Glutamatergic neuron (in vitro differentiated cells): ENCODE measurements at places on chromosomes 3 and 15. TPM values are rescaled to one million over a fixed set of nuclear protein-coding genes. Genes with fewer than 3 reads are reported as not detected.
A peak's percentile ranks its signal among the peaks of the same experiment; 100 is the strongest.

DNA sequence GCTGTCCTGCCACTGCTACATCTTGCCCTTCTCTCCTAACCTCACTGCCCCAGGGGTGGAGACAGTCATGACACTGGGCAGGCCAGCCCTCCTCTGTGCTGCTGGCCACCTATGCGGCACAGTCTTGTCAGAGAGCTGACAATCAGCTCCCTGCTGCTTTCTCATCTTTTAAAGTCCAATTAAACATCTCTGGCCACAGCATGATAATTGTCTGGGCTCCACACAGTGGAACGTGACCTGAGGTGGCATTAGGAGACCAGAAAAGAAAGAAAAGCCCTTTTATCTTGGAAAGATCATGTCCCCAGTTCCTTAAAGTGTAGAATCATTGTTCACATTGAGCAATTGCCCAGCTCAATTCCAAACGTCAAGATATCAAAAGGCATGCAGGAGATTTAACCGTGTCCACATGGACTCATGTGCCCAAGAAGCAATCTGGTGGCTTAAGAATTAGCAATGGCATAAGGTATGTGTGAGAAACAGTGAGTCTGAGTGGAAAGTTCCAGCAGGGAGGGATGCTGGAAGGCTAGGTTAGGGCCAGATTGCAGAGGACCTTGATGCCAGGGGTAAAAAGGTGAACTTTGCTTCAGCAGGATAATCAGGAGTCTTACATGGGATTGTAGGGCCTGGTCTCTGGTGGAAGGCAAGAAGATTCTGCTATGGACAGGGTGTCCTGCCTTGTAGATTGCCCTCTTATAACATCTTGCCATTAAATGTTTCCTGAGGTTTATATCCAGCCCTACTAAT, 15.3 kb upstream of the CACNA1D start:
- no peak for DNase-seq

- no peak for DNase-seq
Observed at GRCh38 chr3:67288466-67289106, 290.5 kb downstream of the KBTBD8 start.

DNA sequence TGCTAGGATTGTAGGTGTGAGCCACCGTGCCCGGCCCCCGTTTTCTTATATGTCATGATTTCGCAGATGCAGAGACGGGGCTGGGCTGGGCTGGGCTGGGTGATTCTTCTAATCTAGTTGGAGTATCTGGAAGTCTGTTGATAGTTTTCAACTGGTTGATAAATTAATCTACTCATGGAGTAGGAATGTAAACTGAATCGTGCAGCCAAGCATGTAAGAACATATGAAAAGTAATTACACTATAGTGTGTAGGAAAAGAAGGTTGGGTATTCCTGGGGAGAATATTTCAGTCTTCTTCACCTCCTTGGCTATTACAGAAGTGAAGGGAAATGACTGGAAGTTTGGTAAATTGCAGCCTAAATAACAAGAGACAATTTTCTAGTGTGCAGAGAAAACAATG, 82.6 kb upstream of the MAGI1 start:
- no peak for DNase-seq

DNA sequence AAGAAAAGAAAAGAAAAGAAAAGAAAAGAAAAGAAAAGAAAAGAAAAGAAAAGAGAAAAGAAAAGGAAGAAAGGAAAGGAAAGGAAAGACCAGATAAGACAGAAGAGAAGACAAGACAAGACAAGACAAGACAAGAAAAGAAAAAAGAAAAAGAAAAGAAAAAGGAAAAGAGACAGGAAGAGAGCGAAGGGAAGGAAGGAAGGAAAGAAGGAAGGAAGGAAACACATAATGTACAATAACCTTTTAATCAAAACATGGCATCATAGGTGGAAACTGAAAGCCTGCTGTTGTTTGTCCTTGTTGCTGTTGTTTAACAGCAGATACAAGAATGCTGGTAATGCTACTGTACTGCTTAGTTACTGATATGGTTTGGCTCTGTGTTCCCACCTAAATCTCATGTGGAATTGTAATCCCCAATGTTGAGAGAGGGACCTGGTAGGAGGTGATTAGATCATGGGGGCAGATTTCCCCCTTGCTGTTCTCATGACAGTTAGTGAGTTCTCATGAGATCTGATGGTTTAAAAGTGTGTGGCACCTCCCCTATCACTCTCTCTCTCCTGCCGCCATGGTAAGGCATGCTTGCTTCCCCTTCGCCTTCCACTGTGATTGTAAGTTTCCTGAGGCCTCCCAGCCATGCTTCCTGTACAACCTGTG, 67.3 kb downstream of the MCF2L2 start:
- DNase-seq, result no peak

DNA sequence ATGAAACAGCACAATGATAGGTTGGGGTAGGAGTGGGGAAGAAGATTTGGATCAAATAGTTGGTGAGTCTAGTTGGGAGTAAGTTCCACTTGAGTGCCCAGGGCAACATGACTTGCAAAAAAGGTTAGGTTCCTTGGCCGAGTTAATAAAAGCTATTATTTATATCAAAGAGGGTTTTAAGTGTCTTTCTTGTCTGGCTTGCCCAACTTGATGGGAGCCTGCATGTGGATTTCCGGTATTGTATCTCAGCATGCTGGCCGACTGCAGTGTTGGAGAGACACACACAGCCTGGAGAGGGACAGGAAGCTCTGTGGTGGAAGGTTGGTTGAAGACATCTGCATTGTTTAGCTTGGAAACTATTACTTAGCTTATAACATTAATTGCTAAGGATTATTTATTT, 449.5 kb upstream of the TBL1XR1 start:
- DNase-seq, result no peak

GRCh38 chr3:58355179-58355578, 22.5 kb downstream of the PXK start:
- DNase-seq, result no peak

- DNase-seq, result peak; percentile 27
Observed at GRCh38 chr3:102471001-102471400, 36.2 kb downstream of the ZPLD1 start.

GOLGA8S gene
- total RNA-seq, result not detected

TEX55 gene
- total RNA-seq, result not detected

PLCL2 gene
- total RNA-seq, result 71.1 TPM

CTXN2 gene
- total RNA-seq, result 0.22 TPM
